Vagina (tissue), 2 donors: ENCODE measurements at places on chromosomes 3 and 15.

DNA sequence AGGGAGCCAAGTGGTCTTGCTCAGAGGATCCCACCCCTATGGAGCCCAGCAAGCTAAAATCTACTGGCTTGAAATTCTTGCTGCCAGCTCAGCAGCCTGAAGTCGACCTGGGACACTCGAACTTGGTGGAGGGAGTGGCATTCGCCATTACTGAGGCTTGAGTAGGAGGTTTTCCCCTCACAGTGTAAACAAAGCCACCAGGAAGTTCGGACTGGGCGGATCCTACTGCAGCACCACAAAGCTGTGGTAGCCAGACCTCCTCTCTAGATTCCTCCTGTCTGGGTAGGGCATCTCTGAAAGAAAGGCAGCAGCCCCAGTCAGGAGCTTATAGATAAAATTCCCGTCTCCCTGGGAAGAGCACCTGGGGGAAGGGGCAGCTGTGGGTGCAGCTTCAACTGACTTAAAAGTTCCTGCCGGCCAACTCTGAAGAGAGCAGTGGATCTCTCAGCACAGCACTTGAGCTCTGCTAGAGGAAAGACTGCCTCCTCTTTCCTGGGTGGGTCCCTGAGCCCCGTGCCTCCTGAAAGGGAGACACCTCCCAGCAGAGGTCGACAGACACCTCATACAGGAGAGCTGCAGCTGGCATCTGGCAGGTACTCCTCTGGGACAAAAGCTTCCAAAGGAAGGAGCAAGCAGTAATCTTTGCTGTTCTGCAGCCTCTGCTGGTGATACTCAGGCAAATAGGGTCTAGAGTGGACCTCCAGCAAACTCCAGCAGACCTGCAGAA lies 576.3 kb upstream of the NECTIN3 start:
- no peaks in the 10 kb centered on the region for H3K4me1 ChIP-seq
- no peak overlapping the region for H3K27ac ChIP-seq
- H3K27me3 ChIP-seq: no peaks in the 10 kb centered on the region
- H3K36me3 ChIP-seq: no peaks in the 10 kb centered on the region

DNA sequence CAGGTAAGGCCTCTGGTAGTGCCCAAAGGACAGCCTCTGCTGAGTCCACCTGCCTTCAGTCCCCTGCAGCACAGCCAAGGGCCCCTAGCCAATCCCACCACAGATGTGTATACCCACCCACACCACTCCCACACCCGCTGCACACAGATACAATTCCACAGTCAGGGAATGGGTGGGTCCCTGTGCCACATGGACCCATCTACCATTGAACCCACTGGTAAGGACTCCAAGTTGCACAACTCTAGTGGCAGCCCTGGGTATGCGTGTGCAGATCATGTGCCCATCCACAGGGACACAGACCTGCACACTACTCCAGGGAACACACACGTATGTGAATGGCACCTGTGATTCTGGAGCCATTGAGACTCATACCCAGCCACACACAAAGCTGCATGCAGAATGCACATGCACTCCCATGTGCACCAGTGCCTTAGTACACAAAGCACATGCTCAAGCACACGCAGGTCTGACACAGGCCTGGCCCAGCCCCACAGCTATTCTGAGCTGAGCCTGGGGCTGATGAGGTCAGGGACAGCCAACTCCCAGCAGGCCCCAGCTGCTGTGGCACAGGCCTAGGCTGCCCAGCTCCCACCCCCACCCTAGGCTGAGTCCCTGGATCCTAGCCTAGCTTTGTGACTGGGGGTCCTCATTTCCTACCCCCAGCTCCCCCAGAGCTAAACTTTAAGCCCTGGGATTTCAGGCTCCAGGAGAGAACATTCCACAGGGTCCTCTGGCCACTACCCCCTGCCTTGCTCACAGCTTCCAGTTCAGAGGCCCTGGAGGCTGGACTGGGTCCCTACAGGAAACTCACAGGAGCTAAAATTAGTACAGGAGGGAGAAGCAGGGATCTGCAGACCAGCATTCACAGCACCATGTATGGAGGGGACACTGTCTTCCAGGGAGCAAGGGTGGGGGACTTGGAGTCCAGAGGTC lies 2.7 kb upstream of the ALS2CL start:
- peaks cover 72% of the 10 kb centered on the region for H3K4me1 ChIP-seq
- peak overlapping the region; percentile 91 for H3K27ac ChIP-seq
- no peaks in the 10 kb centered on the region for H3K27me3 ChIP-seq
- no peaks in the 10 kb centered on the region for H3K36me3 ChIP-seq

DNA sequence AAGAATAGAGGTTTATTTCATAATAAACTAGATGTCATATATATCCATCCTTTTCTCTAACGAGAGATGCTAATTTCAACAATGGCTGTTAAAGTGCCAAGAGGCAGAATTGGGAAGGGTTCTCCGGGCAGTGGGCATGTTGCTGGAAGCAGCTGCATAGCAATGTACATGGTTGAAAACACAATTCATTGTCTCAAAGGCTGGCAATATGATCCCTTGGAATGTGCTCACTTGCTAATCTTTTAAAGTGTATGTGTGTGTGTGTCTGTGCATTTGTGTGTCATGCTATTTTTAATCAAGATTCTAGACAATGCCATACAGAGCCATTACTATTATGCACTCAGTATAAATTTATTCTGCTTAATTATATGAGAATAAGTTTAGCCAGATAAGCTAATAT lies 1020.3 kb downstream of the NAALADL2 start:
- H3K27ac ChIP-seq: no peak overlapping the region
- no peak overlapping the region for H3K4me3 ChIP-seq
- H3K36me3 ChIP-seq: no peaks in the 10 kb centered on the region
- DNase-seq: no peak
- H3K27me3 ChIP-seq: no peaks in the 10 kb centered on the region
- no peaks in the 10 kb centered on the region for H3K4me1 ChIP-seq

GRCh38 chr3:50609071-50609762 lies 2.4 kb downstream of the CISH start:
- H3K36me3 ChIP-seq: peaks cover 10% of the 10 kb centered on the region
- H3K27ac ChIP-seq: peak overlapping the region; percentile 91
- DNase-seq: no peak
- peaks cover 82% of the 10 kb centered on the region for H3K4me1 ChIP-seq

DNA sequence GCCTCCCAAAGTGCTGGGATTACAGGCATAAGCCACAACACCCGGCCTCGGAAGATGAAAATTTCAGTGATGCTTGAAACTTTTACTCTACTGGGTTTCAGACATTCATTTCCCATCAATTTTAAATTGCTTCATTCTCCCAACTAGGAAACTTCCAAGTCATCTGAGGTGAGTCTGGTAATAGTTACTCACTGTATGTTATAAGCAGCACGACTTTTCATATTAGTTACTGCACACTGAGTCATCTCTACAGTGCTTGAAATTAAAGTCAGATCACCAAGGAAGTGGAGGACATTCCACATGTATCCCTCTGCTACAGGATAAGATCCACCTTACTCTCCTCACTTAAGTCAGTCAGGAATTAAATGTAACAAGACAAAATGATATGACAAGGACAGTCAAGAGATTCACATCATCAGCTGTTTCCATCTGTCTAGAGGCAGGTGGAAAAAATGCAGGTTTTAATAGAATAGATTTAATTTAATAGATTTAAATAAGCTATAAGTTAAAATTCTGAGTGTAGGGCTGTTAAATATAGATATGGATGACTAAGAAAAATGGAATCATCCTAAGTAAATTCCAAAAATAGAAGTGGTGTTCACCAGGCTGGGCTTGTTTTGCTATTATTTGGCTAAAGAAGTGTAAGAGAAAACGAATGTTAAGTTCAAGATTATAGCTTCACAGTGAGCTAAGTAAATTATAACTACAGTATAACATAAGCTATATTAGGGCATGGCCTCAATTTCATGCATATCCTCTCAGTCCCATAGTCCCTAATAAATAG lies 104.4 kb downstream of the TMCO5A start:
- H3K27ac ChIP-seq: no peak overlapping the region
- H3K27me3 ChIP-seq: no peaks in the 10 kb centered on the region
- peaks cover 7% of the 10 kb centered on the region for H3K4me1 ChIP-seq
- H3K4me3 ChIP-seq: no peak overlapping the region
- DNase-seq: no peak
- no peaks in the 10 kb centered on the region for H3K36me3 ChIP-seq

- H3K27ac ChIP-seq: no peak overlapping the region
- no peaks in the 10 kb centered on the region for H3K4me1 ChIP-seq
- no peak for DNase-seq
- no peak overlapping the region for H3K4me3 ChIP-seq
Observed at GRCh38 chr15:66241908-66242285, 11.7 kb downstream of the MEGF11 start.

DNA sequence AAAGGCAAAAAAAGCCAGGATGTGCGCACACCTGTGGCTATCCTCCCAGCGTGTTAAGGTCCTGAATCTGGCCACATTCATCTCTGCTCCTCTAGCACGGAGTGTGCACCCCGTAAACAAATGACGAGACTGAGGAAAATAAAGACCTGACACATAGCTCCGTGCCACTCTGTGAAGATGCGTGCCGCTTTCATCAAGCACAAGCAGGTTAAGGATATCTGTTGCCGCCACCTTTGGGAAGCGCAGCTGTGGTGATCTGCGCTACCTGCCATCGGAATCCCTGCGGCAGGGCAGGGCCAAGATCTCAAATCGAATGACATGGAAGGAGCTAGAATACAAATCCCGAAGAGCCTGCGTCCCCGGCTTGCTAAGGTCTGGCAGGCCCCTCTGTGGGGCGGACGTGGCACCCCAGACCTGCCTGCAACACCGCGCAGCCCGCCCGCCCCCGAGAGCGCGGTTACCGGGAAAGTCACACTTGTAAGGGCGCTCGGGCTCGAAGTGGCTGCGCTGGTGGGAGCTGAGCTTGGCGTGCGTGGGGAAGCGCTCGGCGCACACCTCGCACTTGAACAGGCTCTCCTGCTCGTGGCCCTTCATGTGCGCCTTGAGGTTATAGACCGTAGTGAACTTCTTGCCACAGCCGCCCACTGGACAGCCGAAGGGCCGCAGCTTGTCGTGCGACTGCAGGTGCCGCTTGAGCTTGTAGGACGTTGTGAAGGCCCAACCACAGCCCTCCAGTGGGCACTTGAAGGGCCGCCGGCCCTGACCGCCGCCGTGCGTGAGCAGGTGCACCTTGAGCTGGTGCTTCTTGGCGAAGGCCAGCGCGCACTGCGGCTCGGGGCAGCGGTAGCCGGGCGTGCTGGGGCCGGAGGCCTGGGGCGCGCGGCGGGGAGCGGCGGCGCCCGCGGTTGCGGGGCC lies 936 bp downstream of the ZXDC start:
- DNase-seq: no peak
- peaks cover 51% of the 10 kb centered on the region for H3K4me1 ChIP-seq
- H3K4me3 ChIP-seq: peak overlapping the region; percentile 55
- H3K27me3 ChIP-seq: no peaks in the 10 kb centered on the region
- peaks cover 18% of the 10 kb centered on the region for H3K36me3 ChIP-seq

DNA sequence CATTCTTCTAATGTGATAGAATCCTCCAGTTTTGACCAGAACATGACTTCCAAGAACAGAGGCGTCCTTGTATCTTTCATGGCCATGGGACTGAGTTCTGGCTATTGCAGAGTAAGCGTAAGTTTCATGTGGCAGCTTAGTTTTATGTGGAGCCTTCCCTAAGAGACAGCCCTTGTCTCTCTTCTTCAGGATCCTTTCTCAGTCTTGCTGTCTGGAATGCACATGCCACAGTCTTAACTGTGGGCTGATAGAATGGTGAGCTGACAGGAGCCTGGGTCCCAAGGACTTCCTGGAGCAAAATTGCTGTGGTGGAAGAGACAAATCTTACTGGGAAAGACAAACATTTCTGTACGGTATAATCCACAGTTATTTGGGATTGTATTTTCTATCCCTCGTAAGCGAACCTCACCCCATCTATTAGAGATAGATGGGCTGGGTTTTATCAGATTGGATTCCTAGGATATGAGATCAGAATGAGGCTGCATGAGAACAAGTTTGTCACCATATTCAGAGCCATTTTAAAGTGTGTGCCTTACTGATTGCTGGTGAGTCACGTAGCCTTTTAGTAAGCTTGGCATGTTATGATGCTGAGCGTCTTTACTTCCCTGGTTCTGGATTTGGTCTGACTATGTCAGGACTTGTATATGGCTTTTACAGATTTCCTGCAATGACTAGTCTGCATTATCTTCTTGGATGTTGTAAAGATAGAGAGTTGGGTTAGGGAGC lies 32.8 kb downstream of the CDIN1 start:
- H3K4me1 ChIP-seq: peaks cover 9% of the 10 kb centered on the region
- H3K27ac ChIP-seq: no peak overlapping the region
- no peaks in the 10 kb centered on the region for H3K36me3 ChIP-seq
- no peak for DNase-seq

GRCh38 chr3:139586420-139587017 lies 47.0 kb upstream of the RBP1 start:
- no peaks in the 10 kb centered on the region for H3K27me3 ChIP-seq
- H3K4me3 ChIP-seq: no peak overlapping the region
- no peaks in the 10 kb centered on the region for H3K36me3 ChIP-seq

DNA sequence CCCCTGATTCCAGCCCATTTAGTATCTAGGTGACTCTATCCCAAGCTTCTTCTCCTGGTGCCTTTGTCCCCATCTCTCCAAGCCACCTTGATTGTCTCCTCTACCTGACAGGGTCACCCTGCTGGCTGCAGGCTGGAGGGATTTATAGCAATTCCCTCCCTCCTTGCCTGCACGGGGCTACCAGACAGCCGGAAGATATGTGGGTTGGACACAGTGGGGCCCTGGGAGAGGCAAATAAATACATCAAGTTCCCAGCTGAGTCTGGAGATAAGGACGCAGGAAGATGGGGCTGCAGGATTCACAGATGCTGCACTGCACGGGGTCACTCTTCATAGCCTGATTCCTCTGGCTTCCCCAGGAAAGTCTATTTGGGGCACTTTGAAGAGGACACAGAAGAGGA lies 9.3 kb upstream of the ISLR2 start:
- H3K27me3 ChIP-seq: no peaks in the 10 kb centered on the region
- no peaks in the 10 kb centered on the region for H3K4me1 ChIP-seq
- no peak for DNase-seq

DNA sequence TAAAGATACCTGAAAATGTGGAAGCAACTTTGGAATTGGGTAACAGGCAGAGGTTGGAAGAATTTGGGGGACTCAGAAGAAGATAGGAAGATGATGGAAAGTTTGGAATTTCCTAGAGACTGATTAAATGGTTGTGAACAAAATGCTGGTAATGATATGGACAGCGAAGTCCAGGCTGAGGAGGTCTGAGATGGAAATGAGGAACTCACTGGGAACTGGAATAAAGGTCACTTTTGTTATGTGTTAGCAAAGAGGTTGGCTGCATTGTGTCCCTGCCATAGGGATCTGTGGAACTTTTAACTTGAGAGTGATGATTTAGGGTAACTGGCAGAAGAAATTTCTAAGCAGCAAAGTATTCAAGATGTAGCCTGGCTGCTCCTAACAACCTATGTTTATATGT lies 13.0 kb downstream of the MITF start:
- peaks cover 43% of the 10 kb centered on the region for H3K4me1 ChIP-seq
- no peak overlapping the region for H3K4me3 ChIP-seq
- no peak for DNase-seq
- H3K27me3 ChIP-seq: no peaks in the 10 kb centered on the region
- peak overlapping the region; percentile 79 for H3K27ac ChIP-seq
- no peaks in the 10 kb centered on the region for H3K36me3 ChIP-seq

GRCh38 chr3:128767094-128767750 lies 41.2 kb downstream of the RAB7A start:
- H3K4me3 ChIP-seq: no peak overlapping the region
- no peak for DNase-seq
- no peak overlapping the region for H3K27ac ChIP-seq
- H3K27me3 ChIP-seq: no peaks in the 10 kb centered on the region
- H3K36me3 ChIP-seq: no peaks in the 10 kb centered on the region
